Left ventricle myocardium superior (tissue), 1 donor: ENCODE measurements at places on chromosomes 6 and 20.

DNA sequence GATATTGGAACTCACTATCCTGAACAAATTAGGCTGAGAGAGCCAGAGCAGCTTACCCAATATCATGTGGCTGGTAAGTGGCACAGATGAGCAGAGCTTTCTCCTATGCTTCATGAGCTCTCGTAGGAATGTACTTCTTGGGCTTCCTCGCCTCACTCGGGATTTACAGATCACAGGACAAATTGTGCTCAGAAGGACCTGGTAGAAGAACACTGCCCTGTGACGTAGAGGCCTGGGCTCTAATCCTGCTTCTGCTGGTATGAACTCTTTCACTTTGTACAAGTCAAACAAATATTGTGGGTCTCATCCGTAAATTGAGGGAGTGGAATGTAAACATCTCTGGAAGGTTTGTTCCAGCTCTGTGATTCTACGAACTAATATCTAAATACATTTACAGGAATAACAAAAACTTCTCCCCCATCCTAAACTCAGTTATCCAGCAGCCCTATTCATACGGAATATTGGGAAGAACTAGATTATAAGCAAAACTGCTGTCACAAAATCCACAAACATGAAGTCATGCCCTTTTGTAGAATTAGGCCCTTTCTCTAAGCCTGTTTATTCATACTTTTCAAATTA lies 187.6 kb downstream of the CLIC5 start:
- no peak for DNase-seq

DNA sequence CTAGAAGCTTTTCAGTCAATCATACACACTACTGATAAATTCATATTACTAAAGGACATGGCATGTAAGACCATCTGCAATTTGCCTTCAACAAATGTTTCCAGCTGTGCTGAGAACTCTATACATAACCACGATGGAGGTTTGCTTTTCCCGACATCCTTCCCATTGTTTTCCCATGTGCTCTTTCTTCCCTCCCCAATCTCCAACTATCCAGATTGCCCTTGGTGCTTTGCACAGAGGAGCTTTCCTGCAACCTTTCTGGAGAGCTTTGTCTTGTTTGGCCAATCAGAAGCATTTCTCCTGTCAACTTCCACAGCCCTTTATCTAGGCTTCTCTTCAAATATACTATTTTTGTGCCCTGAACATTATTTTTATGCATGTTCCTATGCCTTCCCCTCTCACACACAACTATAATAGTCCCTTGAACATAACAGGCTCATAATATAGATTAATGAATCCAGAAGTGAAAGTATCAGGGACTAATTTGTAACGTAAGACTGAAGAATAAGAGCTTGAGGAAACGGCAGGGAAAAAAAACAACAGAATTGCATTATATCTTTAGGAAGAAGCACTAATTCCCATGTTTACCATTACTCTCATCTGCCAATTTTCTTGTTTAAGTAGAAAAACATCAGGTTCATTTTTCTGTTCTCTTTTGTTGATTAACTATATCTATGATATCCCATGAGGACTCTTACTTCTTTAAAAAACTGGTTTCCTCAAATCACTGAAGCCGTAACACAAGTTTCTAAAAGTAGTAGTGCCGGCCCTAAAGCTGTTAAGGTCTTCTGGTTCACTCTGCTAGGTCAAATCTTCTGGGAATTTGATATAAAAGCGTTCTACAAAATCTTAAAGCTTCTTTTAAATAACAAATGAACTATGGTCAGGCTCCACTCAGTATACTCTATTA lies 20.1 kb downstream of the SMLR1 start:
- no peak for DNase-seq

DNA sequence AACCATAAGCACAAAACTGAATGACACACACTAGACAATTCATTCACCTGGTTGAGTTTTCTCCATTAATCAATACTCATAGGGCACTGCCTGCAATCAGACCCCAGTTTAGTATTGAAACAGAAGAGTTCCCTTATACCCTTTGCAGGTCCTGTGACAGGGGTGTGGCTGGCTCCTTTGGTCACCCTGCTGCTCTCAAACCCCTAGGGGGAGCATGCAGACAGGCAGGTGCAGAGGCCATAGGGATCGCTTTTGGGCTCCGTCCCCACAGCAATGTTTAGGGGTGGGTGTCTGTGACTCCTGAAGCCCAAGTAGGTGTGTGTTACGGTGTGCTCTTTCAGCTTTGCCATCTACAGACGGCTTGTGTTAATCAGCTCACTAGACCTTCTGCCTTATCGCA lies 210.4 kb downstream of the CENPW start:
- DNase-seq, result no peak

DNA sequence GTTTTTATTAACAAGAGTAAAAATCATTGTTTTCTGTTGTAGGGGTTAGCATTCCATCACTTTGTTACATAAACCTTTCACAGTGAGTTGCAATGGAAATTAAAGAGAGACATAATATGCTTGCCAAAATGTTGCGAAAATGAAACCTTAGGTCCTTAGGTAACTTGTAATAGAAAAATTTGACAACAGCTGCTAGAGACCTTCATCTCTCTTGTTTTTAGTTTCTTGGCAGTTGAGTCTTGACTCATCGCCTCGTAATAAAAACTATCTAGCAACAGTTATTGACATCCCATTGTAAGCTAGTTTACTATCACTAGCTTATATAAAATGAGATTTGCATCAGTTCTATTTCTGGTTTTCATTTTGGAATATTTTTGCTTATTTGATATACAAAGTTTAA lies 179.0 kb upstream of the MMS22L start:
- DNase-seq, result no peak

DNA sequence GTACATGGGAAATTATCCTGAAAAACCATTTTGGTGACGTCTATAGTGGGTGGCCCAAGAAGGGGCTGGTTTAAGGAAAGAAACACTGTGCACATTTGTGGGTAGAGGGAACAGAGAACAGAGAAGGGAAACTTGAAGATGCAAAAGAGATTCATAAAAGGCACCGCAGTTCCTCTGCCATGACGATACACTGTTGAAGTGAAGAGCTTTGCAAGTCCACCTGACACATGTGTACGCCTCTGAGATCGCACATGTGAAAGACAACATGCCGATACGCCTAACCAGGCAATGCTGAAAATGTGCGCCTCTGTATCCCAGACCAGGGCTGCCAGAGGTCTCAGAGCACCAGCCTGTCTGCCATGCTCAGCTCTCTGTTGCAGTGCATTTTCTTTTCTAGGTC lies 180.9 kb downstream of the KIF16B start:
- no peak for DNase-seq

DNA sequence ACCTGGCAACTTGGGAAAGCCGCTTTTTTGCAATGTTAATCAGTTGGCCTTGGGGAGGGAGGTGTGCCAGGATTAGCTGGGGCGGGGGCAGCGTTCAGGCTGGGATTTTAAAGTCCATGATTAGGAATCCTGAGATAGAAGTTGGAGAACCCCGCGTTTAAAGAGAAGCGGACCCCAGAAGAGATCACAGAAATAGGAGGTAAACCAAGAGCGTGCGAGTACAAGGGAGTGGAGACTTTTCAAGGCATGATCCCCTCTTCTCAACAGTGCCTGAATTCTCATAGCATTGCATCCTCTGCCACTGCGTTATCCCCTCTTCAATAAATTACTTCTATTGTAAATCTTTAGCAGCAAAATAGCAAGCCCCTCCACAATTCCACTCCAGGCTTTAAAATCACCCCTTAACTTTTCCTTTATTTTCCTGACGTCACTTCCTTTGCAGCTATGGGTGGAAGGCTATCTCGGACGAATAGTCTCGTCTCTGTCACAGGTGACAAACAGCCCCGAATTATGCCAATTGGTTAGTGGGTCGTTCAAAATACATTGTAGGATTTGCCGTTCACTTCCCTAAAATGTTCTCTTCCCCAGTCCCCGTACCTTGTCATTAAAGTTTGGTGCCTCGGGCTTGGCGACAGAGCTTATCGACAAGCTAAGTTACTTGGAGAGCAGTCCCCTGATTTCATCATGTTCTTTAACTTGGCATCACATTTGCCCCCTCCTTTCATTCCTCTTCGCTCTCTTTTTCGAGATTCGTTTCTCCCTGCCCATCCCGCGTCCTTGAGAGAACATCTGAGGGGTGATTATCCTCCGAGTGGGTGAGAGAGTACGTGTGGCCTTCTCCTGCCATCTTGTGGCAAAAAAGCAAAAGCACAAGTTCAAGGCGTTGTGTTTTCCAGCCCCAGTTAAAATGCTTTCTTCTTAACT lies 17.1 kb downstream of the OR2B2 start:
- no peak for DNase-seq

DNA sequence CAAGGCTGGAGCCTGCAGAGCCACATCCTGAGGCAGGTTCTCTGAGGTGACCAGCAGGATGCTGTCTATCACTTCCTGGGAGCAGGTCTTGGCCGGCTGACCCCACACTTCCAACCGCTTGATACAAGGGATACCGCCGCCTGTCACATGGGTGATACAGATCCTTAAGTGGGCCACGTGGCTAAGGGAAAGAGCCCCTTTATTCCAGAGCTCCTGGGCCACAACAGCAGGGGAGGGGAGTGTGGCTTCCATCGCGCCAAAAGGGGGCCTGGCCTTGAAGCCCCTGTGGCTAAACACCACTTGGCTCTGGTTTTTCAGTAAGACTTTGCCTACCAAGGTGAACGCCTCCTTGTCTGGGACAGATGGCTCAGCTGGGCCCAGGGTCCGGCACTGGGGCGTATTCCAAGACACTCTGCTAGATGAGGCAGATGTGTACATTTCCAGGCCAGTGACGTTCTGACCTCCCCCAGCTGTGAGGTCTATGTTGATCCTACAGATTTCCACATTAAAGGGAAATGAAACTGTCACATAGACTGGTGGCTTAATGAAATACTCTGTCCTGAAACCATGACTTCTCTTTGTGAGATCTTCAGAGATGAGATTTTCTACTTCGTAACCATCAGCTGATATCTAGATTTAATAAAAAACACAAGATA lies 37.6 kb upstream of the AVP start:
- DNase-seq, result no peak

GRCh38 chr20:50013976-50014375 lies 31.2 kb downstream of the SNAI1 start:
- no peak for DNase-seq

GRCh38 chr6:99114769-99115406 lies 167.1 kb upstream of the FBXL4 start:
- DNase-seq, result no peak

- DNase-seq, result no peak
Observed at GRCh38 chr6:135922174-135922573, 70.7 kb downstream of the PDE7B start.

DNA sequence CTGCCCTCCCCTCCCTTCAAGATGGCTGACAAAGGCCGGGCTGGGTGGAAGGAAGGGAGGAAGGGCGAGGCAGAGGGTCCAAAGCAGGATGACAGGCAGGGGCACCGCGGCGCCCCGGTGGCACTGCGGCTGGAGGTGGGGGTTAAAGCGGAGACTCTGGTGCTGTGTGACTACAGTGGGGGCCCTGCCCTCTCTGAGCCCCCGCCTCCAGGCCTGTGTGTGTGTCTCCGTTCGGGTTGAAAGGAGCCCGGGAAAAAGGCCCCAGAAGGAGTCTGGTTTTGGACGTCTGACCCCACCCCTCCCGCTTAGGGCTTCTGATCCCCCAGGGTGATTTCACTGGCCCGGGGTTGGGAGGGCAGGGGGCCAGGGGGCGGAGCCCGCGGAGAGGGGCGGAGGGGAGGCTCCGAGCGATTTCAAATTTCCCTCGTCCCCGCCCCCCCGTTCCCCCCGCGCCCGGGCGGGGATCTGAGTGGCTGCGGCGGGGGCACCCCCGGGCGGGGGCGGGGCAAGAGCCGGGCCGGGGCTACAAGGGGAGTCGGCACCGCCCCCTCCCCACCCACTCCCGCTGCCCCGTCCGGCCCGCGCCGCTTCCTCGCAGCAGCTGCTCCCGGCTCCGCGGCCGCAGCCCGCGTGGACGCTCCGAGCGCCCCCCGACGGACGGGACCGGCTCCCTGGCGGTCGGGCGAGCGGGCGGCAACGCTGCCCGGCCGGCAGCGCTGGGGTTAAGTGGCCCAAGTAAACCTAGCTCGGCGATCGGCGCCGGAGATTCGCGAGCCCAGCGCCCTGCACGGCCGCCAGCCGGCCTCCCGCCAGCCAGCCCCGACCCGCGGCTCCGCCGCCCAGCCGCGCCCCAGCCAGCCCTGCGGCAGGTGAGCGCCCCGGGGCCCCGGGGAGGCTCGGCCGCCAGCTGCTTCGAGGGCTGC lies at the start of gene DNMT3B:
Gene DNMT3B, plus strand, starts transcription at position 555 of the 923 bp plus-strand sequence. CDS start 17,939 bp downstream, outside the sequence.
- DNase-seq, result peak; percentile 90

DNA sequence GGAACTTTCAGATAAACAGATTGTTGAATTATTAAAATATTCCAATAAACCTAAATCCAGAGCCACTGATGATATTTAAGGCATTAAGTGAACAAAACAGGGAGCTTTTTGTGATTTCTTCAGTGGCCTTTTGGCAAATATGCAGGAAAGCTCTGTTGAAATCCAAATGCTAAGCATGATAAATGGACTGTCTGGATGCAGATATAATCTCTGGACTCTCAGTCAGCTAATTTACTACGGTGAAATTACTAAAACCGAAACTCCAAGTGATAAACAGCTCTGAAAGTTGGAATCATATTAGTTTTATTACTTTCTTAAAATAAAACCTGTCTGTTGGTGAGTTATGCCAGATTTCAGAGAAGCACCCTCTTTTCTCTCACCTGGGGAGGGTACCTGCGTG lies 120.3 kb downstream of the IMPG1 start:
- DNase-seq, result no peak

GRCh38 chr6:33984466-33985312 lies 161.2 kb downstream of the GRM4 start:
- no peak for DNase-seq

DNA sequence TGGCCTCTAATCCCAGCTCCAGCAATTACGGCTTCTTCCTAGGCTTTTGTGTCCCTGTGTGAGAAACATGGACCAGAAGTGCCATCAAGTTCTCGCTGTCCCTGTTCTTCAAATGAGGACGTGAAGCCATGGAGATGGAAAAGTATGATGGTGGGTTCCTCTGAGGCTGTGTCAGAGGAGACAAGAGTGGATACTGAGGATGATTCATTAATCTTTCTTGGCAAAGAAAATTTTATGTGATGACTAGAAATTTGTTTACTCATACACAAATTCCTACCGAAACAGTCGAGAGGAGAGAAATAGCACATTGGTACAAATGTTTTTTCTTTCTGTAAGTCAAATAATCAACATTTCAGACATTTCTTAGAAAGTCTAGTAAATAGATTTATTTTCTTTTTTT lies 35.0 kb upstream of the PNRC1 start:
- no peak for DNase-seq

GRCh38 chr20:50460115-50460607 lies 50.0 kb upstream of the PTPN1 start:
- DNase-seq, result no peak

- DNase-seq, result no peak
Observed at GRCh38 chr6:38495518-38495917, 144.2 kb downstream of the BTBD9 start.

DNA sequence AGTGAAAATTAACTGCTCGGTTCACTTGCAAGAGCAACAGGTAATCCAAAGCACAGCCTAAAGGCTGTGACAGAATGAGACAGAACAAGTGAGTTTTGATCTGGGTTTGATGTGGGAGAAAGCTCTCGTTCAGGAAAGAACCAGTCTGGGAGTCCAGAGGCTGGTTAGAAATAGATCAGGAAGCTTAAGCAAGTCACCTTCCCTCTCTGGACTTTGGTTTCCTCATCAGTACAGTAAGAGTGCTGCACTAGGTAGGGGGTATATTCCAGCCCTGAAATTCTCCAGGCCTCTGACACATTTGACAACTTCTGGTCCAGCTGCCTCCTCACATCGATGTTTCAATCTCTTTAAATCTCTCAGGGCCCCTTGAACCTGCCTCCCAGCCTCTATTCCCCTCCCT lies 33.7 kb upstream of the MDGA1 start:
- no peak for DNase-seq

- DNase-seq, result no peak
Observed at GRCh38 chr6:107654764-107655163, 164.8 kb downstream of the SOBP start.

GRCh38 chr20:9447182-9447581 lies 67.2 kb upstream of the LAMP5 start:
- no peak for DNase-seq
